Gastrocnemius medialis (tissue), 4 donors: ENCODE measurements at places on chromosomes 1 and 21. TPM values are rescaled to one million over a fixed set of nuclear protein-coding genes. Genes with fewer than 3 reads are reported as not detected.

The LCA5L gene
- 5.6 TPM for total RNA-seq

The TEKT2 gene
- total RNA-seq: not detected

The NLRP3 gene
- 0.29 TPM for total RNA-seq

The C1QC gene
- 66.3 TPM for total RNA-seq

The POU3F1 gene
- 0.87 TPM for total RNA-seq

The PRRX1 gene
- 120 TPM for total RNA-seq

The TTLL7 gene
- 8.2 TPM for total RNA-seq

The CFHR5 gene
- total RNA-seq: not detected

The FCER1G gene
- 18.4 TPM for total RNA-seq

The FCGR3B gene
- total RNA-seq: 0.38 TPM

The TMPRSS2 gene
- not detected for total RNA-seq

The ADGRL2 gene
- total RNA-seq: 4.5 TPM

The TMEM269 gene
- total RNA-seq: not detected

The ANKRD45 gene
- not detected for total RNA-seq

The PLA2G2D gene
- total RNA-seq: not detected

The FHAD1 gene
- not detected for total RNA-seq

The RAB7B gene
- 0.62 TPM for total RNA-seq

The ANKRD34A gene
- total RNA-seq: 5.3 TPM

The CASQ2 gene
- 16.5 TPM for total RNA-seq

The RIPK4 gene
- not detected for total RNA-seq

The XCL1 gene
- total RNA-seq: not detected
